NCI-H1092 (cell line): ENCODE measurements at places on chromosomes 7 and 10.

DNA sequence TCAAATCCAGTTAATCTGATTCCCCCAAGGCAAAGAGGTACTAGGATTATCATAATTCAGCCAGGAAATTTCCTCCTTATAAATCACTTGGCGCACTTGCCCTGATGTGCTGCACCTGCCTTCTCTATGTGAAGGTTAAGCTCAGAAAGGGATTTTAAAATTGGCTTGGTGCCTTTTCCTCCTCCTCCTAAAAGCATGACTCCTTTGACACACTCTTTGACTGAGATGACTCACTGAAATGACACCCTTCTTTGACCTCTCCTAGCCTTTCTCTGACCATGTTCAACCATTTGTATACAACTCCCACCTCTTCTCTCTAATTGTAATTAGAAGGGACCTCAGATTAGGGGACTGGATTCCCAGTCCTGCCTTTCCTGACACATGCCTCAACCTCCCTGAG, 46.5 kb downstream of the ABLIM1 start:
- DNase-seq, result no peak

DNA sequence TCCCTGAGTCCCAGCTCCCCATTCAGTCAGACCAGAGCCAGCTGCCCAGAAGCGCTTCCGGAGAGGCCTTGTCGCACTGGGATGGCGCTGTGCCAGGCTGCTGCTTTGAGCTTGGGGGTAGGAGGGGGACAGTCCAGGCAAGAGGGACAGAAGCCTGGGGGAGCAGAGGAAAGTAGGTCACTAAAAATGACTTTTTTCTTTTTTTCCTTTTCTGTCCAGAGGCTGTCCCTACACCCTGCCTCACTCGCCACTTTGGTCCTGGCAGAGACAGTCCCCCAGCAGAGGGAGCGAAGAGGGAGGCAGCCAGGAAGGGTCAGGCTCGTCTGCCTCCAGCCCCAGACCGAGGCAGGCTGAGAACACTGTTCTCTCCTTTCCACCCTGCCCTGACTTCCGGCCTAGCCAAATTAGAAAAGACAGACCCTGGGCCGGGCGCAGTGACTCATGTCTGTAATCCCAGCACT, 15.8 kb upstream of the TRIM8 start:
- DNase-seq, result no peak

DNA sequence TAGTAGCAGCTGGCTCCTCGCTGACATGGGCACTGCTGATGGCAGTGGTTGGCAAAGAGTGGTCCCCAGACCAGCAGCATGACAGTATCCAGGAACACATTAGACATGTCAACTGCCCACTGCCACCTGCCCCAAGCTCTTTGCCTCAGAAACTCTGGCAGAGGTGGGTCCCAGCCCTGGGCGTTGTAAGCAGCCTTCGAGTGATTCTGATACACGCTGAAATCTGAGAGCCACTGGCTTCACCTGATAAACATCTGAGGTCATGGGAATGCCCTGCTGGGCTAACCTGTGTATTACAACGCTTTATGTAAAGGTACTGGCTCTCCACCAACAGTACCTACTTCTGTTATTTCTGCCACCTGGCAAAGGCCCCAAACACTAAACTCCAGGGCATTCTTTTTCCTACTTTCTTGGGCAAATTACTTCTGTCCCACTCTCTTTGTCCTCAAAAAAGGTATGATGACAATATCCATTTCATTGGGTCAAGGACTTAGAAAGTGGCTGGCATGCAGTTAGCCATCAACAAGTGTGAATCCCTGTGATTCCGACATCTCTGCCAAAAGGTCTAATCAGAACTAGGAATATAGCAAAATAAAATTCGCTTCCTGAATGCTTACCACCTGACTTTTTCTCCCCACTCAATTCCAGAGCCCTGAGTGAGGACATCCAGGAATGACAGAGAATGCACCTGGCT, 9.2 kb downstream of the SGMS1 start:
- DNase-seq, result no peak

- DNase-seq, result no peak
These were observed 146.1 kb downstream of the SLC16A9 start for GRCh38 chr10:59563531-59563930.

DNA sequence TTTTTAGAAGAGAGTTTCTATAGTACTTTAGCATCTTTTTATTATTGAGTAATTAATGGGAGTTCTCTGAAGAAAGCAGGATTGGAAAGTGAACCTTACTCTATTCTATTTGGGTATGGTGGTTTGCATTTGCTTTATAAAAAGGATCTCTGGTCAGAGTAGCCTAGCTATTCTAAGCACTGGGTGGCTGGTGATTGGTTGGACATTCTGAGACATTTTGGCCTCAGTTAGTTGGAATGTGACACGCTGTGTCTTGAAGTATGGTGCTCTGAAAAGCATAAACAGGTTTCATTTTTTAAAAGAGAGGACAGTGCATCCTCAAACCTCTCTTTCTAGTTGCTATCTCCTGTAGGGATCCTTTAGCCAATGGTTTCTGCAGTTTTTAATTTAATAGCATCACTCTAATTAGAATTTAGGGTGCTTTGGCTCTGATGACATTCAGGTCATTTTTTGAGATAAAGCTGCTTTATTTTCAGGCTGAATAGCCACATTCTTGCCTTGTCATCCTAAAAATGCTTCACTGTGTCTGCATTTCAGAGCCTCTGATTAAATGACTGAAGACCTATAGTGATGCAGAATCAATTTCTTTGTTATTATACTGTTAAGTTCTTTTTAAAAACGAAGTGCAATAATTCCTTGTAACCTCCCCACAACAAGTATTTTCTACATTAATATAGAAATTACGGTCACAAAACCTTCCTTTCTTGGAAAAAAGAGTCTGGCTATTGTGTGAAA, 20.6 kb downstream of the TMEM178B start:
- no peak for DNase-seq

GRCh38 chr10:122295451-122295809, 24.3 kb downstream of the BTBD16 start:
- DNase-seq, result no peak

DNA sequence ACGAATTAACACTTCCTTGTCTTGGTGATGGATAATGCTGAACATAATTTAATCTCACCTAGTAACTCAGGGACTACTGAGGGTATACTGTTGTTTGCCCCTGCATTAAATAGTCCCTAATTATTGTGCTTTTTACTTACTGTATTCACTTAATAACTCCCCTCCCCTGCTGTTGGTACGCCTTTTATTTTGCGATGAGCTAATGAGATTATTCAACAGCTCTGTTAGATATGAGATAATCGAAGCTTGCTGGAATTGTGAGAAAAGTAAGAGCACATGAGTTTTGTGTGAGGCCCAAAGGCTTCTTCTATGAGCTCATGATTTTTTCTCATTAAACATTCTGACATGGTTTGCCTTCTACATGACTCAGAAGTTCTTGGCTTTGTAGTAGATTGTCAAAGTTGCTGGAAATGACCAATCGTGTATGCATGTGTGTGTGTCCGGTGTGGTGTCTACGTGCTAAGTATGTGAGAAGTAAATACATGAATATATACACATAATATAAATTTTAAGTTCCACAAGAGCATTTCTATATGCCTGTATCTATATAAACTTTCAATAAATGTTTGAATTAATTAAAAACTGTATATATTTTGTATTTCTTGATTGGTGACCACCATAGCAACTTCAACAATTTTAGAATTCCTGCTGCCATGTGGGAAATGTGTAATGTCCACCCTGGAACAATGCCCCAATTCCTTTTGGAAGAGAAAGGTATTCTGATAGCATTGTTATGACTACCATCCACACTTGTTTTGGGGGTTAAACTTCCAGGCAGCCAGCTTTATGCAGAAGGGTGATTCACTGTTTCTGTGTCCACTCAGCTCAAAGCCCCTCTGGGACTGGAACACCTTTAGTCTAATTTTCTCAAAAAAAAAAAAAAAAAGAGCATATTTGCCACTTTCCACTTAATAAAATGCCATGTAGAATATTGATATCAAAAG, 106.2 kb downstream of the SAMD9 start:
- DNase-seq, result no peak

DNA sequence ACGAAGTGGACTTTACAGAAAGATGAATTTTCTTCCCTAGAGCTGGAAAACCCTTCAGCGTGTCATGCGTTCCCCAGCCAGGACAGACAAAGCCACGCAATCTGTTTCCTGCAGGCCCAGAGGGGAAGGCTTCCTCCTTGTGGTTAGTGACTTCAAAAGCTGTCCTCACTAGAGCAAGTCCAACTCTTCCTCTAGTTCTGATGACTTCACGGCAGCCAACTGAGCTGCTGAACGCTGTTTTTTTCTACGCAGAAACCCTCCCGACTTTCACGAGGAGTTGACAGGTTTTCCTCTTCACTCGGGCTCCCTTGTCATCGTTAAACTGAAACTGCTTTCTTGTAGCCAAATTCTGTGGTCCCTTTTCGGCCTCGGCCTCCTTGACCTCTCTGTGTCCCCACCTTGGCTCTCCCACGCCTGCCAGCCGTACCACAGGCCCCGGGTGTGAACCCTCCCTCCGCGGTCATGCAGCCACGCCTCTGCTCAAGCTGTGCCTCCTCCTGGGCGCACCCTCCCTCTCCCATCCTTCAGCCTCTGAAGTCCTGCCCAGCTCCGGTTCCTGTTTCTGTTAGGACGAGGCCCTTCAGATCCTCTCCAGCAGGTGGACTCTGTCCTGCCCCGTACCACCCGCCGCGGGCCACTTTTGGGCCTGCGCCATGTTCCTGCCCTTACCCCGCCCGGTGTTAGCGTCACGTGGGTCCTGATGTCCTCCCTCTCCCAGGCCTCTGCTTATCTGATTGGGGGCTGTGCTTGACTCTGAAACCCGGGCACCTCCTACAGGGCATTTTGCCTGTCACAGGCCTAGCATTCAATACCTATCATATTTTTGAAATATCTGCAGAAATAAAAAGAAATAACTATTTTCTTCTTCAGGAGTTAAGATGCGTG, 39.3 kb downstream of the CUX1 start:
- peak; percentile 14 for DNase-seq

DNA sequence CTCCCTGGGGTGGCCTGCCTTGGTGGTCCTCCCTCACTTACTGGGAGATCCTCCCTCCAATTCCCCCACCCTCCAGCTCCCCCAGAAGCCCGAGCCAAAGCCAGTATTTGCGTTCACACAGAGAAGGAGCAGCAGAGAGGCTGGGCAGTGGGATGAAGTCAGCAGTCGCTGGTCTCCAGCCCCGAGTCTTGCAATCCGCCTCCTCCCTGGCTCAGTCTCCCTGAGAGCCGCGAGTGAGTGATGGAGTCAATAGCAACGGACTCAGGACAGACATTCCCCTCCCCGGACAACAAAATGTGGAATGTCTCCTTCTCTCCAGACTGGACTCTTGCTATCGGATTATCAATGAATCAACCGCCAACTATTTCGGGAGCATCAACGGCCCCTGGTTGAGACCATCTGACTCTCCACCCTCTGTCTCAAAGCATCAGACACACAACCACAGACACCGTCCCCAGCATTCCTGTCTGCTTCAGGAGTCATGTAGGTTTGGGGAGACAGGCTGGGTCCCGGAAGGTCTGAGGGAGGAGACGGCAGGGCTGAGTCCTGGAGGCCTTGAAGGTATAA, 178.4 kb downstream of the SH3PXD2A start:
- no peak for DNase-seq

GRCh38 chr10:79384773-79385391, 37.6 kb downstream of the PPIF start:
- no peak for DNase-seq

DNA sequence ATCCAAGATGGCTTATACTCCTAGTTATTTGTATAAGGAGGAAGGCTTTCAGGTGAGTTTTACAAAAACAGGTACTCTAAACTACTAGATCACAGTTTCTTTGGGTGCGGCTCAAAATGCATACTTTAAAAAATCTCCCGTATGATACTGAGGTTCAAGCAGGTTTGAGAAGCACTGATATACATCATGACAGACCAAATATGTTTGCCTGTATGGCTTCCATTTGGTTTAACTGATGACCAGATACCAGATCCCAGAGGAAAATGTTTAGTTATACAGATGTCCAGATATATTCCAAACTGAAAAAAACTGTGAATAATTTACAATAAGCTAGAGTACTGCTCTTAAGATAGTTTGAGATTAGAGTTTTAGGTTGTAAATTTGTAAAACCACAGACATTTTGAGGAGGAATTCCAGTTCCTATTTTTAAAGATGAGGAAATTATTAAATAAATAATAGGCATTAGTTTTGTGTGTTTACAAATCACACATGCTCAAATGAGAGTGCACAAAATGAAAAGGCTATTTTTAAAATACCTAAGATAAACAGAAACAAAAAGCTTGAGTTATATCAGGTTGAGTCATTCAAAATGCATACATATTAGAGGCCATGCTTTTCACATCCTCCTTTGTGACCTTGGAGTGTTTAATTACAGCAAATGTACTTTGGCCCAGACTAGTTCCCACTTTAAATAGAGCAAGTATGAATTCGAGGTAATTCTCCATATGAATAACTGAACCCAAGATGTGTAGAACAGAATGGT, 60.5 kb downstream of the SEMA3C start:
- no peak for DNase-seq

- no peak for DNase-seq
These were observed 26.2 kb upstream of the EXOC6 start for GRCh38 chr10:92822060-92822634.

DNA sequence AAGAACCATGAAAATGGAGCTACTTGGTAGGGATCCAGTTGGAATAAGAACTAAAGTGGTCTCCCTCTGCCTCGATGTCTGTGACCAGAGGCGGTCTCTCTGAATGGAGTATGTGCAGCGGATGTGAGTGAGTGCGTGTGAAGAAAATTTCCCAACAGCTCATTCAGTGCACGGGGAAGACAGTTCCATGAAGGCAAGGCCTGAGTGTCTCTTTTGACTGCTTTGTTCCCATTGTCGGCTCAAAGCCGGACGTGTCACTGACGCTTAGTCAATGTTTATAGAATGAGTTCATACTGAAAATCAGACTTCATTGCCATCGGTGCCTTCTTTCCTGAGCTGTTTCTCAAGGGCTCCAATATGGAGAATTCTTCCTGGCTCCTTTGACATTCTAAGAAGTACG, 55.3 kb upstream of the GRB10 start:
- DNase-seq, result no peak

- peak; percentile 13 for DNase-seq
These were observed 89.3 kb downstream of the NPSR1 start for GRCh38 chr7:34747176-34747781.

DNA sequence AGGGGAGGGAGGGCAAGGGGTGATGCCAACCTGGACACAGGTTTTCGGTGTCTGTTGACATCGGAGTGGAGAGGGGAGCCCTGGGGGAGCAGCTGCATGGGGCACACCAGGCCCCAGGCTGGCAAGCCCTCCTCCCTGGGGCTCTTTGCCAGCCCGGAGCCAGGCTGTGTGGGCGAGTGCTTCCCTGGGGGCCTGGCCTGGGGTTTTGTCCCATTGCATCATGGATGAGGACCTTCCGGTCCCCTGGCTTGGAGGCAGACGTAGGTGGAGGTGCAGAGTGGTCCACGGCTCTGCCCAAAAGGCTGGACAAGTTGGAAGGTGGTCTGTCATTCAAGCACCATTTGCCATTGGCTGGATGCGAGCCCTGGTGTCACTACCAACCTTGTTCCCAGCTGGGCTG, 34.8 kb downstream of the ZMIZ1 start:
- no peak for DNase-seq

DNA sequence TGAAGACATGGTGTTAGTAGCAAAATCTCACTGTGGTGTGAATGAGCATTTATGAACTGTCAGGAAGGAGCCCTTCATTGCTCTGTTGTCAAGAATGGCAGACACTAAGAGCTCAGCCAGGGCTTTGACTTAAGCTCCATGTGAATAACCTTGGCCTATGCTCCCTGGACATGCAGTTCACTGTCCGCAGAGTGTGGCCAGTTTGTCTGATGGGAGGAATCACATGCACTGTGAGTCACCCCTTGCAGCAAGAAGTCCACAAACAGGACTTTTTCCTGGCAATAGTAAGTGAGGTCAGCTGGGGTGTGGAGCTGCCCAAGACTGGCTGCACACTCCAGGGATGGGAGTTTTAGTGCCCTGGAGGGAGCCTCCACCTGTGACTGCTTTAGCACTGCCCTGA, 49.5 kb downstream of the ZNF37A start:
- no peak for DNase-seq
